ENCODE measurements at places on chromosomes 5 and 9.

DNA sequence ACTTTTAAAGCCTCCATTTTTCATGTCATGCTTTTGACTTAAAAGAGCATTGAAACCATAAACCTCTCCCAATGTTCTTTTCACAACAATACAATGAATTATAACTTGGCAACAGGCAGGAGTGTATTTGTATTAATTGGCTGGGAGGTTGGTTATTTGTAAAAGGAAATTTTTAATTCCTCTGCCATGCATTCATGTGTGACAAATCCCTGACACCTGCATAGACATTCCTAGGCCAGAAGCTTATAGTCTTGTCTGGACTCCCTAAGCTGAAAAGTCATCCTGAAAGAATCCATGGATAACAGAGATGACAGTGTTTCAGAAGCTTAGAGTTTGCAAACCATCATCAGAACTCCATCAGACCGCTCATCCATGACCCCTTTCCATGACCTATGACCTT lies 76.3 kb upstream of the PTGER4 start:
- no peak for DNase-seq

DNA sequence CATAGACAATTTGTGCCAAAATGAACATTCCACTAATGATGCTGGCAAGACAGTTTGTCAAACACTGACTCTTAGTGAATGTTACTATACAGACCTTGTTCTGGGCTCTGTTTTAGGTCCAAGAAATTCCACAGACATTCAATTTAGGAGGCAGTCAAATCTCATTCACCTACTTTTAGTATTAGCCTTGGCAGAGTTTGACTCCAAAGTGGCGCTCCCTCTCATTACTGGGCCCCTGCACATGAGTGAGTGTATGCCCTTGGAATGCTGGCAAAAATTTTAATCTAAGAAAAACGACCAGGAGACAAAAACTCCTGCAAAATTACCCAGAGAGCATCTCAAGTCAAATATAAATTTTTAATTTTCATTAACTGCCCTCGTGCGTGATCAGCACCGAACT lies 94.9 kb upstream of the SLC27A6 start:
- DNase-seq: no peak

- DNase-seq: no peak
Measured at GRCh38 chr5:14707811-14708390, 43.4 kb downstream of the OTULIN start.

DNA sequence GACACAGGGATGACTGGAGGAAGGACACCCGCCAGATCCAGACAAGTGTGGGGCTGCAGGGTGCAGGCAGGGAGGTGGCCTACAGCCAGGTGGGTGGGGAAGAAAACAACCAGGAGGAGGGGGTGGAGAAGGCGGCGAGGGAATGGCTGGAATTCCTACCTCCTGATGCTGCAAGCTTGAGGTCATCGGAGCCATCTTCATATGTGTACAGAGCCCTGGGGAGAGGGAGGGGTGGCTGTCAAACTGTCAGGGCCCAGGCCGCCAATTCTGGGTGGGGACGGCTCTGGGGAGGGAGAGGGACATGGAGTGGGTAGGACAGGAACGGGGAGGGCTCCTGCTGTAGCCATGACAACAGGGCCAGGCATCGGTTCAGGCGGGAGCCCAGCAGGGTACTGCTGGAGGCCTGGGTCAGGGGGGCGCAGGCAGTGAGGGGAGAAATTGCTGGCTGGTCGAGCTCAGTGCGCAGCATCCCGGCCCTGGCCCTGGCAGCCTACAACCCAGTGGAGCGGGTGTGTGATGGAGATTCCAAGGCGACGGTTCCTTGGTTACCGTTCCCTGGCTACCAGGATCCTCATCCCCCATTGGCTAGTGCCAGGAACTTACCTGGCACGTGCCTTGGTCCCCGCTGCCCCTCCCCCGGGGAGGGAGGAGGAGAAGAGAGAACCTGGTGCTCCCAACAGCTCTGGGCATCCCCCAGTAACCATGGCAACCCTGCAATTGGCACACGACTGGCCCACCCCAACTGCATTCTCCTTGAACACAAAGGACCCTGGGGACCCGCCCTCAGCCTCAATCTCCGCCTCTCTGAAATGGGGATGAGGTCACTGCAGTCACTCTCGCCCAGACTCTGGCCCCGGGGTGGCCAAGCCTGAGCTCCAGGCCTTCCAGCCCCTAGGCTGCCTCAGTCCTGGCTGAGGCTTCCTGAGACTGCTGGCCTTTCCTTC lies 4.5 kb downstream of the DBN1 start:
- DNase-seq: no peak

DNA sequence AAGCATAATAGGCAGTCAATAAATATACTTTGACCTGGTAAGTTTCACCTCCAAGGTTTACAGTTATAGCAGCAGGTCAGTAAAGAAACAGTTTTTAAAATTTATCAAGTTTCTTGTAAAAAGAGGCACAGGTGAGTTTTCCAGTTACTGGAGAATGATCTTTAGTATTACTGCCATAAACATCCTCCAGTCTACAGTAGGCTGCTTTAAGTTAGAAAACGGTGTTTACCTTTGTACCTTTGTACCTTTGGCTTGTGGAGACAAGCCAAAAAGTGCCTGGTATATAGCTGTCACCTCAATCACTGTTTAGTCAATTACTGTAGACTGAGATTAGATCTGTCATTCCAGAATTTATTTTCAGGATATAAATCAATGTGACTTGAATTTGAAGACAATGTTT lies 42.7 kb upstream of the SRFBP1 start:
- DNase-seq: no peak

DNA sequence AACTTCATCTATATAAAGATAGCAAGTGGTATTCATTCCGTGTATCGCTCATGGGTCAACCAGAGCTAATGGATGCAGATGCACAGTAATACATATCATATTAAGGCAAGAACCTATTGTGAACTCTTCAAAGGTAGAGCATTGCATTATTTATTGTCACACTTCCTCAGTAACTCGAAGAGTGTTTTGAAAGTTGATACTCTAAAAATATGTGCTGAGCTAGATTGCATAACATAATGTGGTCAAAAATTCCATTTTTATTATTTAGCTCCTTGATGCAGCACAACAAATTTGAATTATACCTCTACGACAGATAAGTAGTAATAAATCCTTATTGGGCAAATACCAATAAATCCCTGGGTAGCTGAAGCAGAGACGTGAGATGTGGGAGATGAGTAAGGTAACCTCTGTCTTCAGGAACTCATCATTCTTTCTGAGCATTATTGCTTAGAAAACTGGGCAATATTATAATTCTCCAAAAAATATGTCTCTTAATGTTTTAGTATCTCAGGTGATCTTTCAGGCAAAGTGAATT lies 70.3 kb downstream of the CDH18 start:
- DNase-seq: no peak

GRCh38 chr9:133247632-133248031 lies 27.4 kb downstream of the ABO start:
- no peak for DNase-seq

DNA sequence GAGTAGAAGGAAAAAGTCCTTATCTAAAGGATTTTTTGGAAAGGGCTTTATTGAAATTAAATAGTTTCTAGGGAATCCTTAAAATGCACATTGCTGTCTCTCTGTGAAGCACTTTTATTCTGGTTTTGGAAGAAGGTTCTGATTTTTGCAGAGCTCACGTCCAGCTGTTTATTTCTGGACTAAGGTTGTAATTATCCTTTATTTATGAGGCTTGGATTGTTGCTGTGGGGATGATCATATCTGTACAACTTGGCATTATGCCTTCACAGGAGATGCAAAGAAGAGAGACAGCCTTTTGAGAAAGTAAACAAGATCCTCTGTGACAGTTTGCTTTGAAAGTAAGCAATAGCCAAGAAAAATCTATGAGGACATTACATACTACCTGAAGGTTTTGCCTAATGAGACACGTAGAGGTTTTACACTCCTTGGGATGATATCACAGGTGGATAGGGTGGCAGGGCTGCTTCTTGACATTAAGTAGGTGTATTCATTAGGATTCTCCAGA lies 14.6 kb downstream of the SMARCA2 start:
- DNase-seq: no peak

- no peak for DNase-seq
Measured at GRCh38 chr9:34611251-34611810, 566 bp downstream of the RPP25L start.

DNA sequence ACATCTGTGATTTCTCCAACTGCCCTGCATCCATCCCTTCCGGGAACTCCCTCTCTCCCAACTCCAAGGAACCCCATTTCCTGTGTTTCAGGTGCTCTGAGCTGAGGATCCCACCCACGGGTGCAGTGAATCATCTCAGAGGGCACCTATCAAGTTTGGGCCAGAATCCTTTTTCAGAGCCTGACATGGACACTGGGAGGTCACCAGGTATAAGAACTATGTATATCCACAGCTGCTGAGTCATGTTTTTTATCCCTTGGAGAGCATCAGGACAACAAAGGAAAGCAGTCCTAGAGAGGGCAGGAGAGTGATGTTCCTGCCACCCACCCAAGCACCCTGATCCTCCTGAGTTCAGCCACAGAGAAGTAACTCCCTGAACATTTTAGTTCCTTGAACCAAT lies 3.8 kb downstream of the MED27 start:
- no peak for DNase-seq

- DNase-seq: no peak
Measured at GRCh38 chr5:78112931-78113330, 181.6 kb downstream of the AP3B1 start.

- DNase-seq: no peak
Measured at GRCh38 chr5:152379331-152379730, 25.7 kb downstream of the NMUR2 start.

GRCh38 chr9:76218117-76218885 lies 175.9 kb downstream of the RFK start:
- DNase-seq: no peak

- peak; percentile 8 for DNase-seq
Measured at GRCh38 chr9:99135456-99135855, 30.5 kb downstream of the TGFBR1 start.

GRCh38 chr5:2634399-2635176 lies 116.9 kb downstream of the IRX2 start:
- no peak for DNase-seq

- DNase-seq: no peak
Measured at GRCh38 chr5:113040672-113041260, 64.2 kb downstream of the DCP2 start.

DNA sequence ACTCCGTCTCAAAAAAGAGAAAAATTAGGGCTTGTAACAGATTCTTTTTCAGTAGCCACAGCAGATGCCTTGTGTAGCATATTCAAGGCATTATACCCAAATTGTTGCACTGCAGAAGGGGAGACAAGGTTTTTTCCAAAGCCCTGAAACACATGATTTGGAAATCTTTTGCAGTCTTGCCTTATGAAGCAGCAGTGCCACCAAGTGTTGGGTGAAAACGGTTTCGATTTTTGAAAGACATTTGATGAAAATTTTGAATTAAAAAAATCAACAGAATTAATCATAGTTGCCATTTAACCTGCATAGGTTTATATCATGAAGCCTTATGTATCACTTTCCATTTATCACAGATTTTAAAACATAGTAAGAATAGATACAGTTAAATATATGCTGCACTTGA lies 479.5 kb downstream of the TAF11L14 start:
- peak; percentile 32 for DNase-seq

DNA sequence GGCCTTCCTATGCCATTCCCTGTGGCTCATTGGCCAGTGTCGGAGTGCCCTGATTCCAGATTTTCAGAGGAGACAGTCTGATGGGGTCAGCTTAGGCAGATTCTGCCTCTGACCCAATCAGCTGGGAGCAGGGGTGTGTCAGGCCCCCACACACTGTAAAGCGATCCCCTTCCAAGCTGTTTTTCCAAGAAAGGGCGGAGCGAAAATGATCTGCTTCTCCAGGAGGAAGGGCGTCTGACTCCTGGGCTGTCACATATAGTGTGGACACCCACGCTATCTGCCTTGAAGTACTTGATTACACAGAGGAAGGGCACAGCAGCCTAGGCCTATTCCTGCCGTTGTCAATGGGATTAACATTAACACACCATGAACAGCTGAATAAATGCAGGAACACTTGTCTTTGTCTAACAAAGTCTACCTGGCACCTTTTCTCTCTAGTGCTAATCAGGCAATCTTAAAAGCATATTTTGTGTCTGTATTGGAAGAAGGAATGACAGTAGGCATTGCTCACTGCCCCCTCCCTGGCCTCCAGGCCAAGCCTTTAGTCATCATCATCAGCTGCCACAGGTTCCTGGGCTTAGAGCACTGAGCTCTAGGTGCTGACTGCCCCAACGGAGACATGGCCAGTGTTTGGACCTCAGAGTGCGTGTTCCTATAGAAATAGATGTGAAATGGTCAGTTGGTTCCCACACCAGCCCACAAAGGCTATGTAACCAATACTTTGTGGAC lies 218.7 kb downstream of the MELK start:
- DNase-seq: no peak

DNA sequence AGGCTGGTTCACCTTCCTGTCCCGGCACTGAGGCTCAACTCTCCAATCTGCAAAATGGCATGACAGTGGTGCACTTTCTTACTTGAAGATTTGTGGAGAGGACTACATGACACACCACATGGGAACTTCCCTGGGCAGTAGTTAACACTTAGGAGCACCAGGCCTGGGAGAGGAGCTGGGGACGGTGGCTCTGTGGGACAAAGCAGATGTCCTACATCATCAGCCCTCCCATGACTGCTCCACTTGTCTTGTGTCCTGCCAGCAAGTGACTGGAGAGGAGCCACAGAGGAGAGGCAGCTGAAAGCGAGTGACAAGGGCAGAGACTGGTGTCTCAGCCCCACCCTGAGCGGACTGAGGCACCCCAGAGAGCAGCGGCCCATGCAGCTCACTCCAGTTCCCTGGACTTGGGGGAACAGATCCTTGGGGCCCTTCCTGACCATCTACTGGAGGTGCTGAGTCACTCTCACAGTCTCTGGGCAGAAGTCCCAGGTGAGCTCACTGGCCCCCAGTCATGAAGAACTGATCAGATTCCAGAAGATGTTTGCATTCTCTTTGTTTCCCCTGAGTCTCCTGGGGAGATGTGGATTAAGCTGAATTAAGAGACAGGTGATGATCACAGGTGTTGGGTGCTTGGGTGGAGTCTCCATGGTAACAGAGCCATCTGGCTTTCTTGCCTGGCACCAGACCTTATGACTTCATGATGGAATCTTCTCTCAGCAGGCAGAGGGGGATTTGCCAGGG lies 13.2 kb upstream of the SLC25A48 start:
- no peak for DNase-seq

DNA sequence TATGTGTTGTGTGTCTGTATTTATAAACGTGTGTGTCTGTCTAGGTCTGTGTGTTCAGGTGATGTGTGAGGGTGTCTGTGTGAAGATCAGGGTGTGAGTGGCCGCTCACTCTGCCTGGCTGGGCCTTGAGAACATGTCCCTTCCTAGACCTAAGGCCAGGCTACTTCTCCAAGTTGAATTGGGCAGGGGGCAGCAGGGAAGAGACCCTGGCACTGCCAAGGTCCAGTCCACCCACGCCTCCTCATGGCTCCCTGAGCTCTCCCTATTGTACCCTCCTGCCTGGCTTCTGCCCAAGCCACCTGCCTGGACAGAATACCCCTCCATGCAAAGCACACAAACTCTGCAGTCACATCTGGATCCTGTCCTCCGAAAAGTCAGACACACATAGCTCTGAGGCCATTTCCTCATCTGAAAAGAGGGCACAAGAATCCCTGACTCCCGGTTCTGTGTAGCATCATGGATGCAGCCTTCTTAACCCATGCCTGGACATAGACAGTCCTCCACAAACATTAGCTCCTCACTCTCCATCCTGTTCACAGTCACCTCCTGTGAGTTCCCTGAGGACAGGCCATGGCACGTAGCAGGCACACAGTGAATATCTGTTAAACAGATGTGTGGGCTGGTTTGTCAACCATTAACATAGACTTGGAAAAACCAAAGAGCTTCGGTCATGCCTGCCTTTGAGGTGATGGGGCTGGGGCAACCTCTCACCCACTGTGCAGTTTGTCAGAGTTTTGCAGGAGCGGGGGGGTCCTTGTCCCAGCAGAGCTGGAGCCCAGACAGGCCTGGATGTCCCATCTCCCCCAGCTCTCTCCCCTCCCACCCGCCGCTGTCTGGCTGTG lies 167.8 kb upstream of the MVB12B start:
- no peak for DNase-seq
